ENCODE measurements at places on chromosomes 1 and 21.

DNA sequence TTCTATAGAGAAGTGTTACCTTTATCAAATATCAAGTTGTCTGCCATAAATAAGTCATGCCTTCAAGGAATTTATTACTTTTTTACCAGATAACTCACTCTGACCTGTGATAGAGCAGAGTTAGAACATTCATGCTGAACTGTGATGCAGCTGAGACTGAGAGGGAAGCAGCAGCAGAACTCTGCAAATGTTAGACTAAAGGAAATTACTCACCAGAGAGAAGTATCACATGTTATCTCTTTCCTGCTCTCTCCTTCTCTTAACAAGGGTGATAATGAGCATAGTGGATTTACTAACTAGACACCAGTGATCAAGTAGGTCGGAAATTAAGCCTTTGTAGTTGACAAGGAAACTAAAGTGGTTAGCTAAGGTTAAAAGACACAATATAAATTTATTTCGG is 181.6 kb downstream of the RASAL2 start:
- DNase-seq = no peak

GRCh38 chr1:92040971-92041370 is 11.2 kb downstream of the EPHX4 start:
- DNase-seq = no peak

- no peak for DNase-seq
Observed at GRCh38 chr1:78237364-78237916, 191.7 kb downstream of the GIPC2 start.

GRCh38 chr1:20439282-20439681 is 46.7 kb downstream of the CAMK2N1 start:
- no peak for DNase-seq

GRCh38 chr1:152745289-152745704 is 12.5 kb upstream of the KPRP start:
- no peak for DNase-seq

GRCh38 chr1:160830321-160831153 is 32.1 kb downstream of the CD244 start:
- no peak for DNase-seq

Measured in NCI-H524 (cell line).